ENCODE measurements at places on chromosomes 7 and 10. TPM values are rescaled to one million over a fixed set of nuclear protein-coding genes. Genes with fewer than 3 reads are reported as not detected.

The SLC26A3 gene
- not detected for total RNA-seq

The FAM24A gene
- total RNA-seq = not detected

The PRRT4 gene
- not detected for total RNA-seq

The SPDYE1 gene
- total RNA-seq = not detected

The HECW1 gene
- total RNA-seq = 15.7 TPM

The ETV1 gene
- total RNA-seq = 2.7 TPM

The INMT gene
- not detected for total RNA-seq

The MICALL2 gene
- total RNA-seq = 14.8 TPM

The DENND2A gene
- total RNA-seq = 0.55 TPM

The SLIT1 gene
- total RNA-seq = 0.04 TPM

The AVPI1 gene
- 129 TPM for total RNA-seq

The H2BK1 gene
- total RNA-seq = not detected

The ARHGAP22 gene
- total RNA-seq = 4.1 TPM

The PLXNA4 gene
- 0.79 TPM for total RNA-seq

The SNCG gene
- 9.9 TPM for total RNA-seq

The AUTS2 gene
- total RNA-seq = 3.6 TPM

The ATXN7L1 gene
- total RNA-seq = 5.9 TPM

The HOXA2 gene
- total RNA-seq = 0.66 TPM

The SPDYE6 gene
- total RNA-seq = not detected

The TNRC18 gene
- total RNA-seq = 45.0 TPM

The ADCYAP1R1 gene
- total RNA-seq = 0.02 TPM

The ABCF2 gene
- total RNA-seq = 62.0 TPM

The TSPAN33 gene
- 5.1 TPM for total RNA-seq

The LIPM gene
- total RNA-seq = not detected

The FGFBP3 gene
- total RNA-seq = 2.2 TPM

The CPA2 gene
- not detected for total RNA-seq

The LRMDA gene
- total RNA-seq = 3.1 TPM

The AGAP3 gene
- total RNA-seq = 66.5 TPM

The CYTH3 gene
- 29.2 TPM for total RNA-seq

The TMEM229A gene
- not detected for total RNA-seq

The IRF5 gene
- 13.4 TPM for total RNA-seq

The MLXIPL gene
- 1.4 TPM for total RNA-seq

The REPIN1 gene
- total RNA-seq = 88.2 TPM

The MINDY4 gene
- 2.8 TPM for total RNA-seq

The THSD7A gene
- 1.7 TPM for total RNA-seq

The C10orf143 gene
- total RNA-seq = 0.66 TPM

The STAMBPL1 gene
- total RNA-seq = 30.6 TPM

The FAM13C gene
- 0.08 TPM for total RNA-seq

The LBX1 gene
- total RNA-seq = not detected

The UPK3BL2 gene
- 2.4 TPM for total RNA-seq

The TEX36 gene
- total RNA-seq = not detected

The MMP21 gene
- total RNA-seq = not detected

The DNAJB9 gene
- 8.2 TPM for total RNA-seq

The COX19 gene
- total RNA-seq = 6.4 TPM

The PDE6C gene
- total RNA-seq = not detected

The SPDYE9 gene
- total RNA-seq = not detected

The RASSF4 gene
- total RNA-seq = 4.1 TPM

The GIMAP2 gene
- not detected for total RNA-seq

The SPDYE2 gene
- not detected for total RNA-seq

The SDK1 gene
- total RNA-seq = 0.40 TPM

The HOXA4 gene
- total RNA-seq = 1.7 TPM

The NRAP gene
- not detected for total RNA-seq

The ALOX5 gene
- 0.83 TPM for total RNA-seq
